ENCODE measurements at places on chromosomes 13 and 19.

DNA sequence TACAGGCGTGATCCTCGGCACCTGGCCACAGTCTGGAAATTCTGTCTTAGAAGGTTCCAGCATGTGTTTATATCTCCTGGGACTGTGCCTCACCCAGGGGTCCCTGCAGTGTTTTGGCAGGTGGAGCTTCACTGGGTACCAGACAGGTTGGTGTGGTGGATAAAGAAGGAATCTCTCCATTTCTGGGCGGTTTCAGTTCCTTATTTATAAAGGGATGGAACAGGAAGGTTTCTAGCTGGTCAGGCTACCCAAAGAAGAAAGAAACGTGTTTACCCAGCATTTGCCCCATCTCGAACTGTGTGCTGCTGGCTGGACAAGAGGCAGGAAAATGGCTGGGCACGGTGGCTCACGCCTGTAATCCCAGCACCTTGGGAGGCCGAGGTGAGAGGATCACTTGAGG is 9.8 kb downstream of the PNPLA6 start:
- DNase-seq, result no peak

DNA sequence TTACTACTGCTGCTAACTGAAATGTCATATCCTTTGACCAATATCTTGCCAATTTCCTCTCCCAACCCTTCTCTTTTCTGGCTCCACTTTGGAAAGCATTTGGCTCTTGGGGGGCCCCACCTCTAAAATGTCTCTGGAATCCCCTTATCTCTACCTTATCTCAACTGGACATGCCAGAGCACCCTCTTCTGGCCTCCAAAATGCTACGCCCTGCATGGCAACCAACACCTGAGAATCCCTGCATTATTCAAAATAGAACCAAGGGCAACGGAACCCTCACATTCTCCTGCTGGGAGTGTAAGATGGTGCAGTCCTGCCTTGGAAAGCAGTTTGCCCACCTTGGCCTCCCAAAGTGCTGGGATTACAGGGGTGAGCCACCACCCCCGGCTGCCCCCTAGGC is 35.3 kb downstream of the CERS4 start:
- no peak for DNase-seq

GRCh38 chr13:95676105-95676761 is 706 bp upstream of the DNAJC3 start:
- peak; percentile 29 for DNase-seq

GRCh38 chr19:19417628-19418245 is 12.3 kb downstream of the GATAD2A start:
- DNase-seq, result no peak

DNA sequence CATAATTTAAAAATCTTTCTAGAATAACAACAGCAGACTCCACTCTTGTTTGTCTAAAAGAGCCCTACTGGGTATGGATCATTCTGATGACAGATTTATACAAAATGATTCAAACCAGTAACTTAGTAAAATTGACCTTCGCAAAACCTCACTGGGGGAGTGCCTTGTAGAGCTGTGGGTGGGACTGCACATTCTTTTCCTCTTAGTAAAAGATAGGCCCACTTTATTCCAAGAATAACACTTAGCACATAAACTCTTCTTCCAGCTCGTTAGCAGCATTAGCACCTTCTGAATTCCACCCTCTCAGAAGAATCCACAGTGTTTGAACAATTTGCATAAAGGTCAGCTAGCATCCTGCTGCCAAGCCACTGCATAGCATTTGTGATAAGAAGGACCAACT is 106.8 kb downstream of the STOML3 start:
- no peak for DNase-seq

- no peak for DNase-seq
These were observed 12.4 kb downstream of the CILP2 start for GRCh38 chr19:19550485-19550929.

- DNase-seq, result no peak
These were observed 51.1 kb downstream of the CRYL1 start for GRCh38 chr13:20474515-20474914.

All from OCI-LY7 (cell line).